Erythroblast (primary cell): ENCODE measurements at places on chromosomes 11 and 22.
A peak's percentile ranks its signal among the peaks of the same experiment; 100 is the strongest.

DNA sequence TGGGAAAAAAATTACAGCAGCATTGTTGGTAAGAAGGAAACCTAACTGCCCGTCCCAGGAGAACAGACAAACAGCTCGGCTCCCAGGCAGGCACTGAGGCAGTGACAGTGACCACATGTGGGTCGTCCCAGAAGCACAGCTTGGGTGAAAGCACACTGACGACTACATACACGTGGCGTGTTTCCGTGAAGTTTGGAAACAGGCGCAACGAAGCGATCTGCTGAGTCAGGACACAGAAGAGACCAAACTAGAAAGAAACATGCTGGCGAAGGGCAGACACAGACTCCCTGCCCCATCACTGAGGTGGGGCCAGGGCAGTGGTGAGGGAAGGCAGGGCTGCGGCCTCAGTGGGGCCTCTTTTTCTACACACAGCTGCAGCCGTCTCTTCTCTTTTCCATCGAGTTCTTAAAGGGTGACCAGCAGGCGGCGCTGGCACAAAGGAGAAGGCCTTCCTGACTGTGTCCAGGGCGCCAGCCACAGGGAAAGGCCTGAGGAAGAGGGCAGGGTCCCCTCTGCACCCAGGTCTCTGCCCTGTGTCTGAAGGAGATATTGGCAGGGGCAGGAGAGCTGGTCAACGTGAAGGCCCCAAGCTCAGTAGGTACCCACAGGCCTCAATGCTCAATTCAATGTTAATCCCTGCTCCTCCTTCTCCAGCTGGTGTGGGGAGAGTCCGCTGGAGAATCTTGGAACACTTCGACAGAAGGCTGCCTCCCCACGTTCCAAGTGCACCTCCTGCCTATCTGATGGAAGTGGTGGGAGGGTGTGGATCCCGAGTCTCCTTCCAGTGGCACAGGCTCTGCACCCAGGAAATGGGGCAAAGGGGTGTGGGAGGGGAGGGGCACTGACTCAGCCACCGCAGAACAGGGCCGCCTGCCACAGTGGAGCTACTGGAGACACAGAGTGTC, 19.9 kb downstream of the CARS1 start:
- peak; percentile 63 for DNase-seq

DNA sequence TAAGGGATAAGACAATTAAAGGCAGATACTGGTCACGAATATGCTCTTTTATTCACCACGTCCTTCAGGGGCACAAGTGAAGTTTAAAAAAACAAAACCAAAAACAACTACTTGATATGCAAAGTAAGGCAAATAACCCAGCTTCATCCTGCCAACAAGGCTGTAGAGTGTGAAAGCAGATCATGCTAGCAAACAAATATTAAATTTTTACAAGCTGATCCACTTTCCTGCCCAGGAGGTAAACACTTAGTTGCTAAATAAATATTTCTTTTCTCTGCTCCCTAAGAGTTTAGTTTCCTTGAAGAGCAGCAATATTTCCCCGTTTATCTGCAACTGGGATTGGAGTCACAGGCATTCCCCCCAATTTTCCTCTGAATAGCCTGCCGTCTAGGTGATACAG, 300.2 kb downstream of the LARGE1 start:
- no peak for DNase-seq

- no peak for DNase-seq
These were observed 107.8 kb downstream of the CYP2R1 start for GRCh38 chr11:14784230-14784629.

GRCh38 chr11:107666911-107667613, 44.8 kb downstream of the SLN start:
- DNase-seq, result no peak

GRCh38 chr22:49951000-49951677, 9.4 kb upstream of the PIM3 start:
- DNase-seq, result no peak

- DNase-seq, result peak; percentile 11
These were observed 455.8 kb downstream of the MIAT start for GRCh38 chr22:27113211-27113635.

GRCh38 chr11:96648991-96649390, 259.2 kb downstream of the JRKL start:
- no peak for DNase-seq

DNA sequence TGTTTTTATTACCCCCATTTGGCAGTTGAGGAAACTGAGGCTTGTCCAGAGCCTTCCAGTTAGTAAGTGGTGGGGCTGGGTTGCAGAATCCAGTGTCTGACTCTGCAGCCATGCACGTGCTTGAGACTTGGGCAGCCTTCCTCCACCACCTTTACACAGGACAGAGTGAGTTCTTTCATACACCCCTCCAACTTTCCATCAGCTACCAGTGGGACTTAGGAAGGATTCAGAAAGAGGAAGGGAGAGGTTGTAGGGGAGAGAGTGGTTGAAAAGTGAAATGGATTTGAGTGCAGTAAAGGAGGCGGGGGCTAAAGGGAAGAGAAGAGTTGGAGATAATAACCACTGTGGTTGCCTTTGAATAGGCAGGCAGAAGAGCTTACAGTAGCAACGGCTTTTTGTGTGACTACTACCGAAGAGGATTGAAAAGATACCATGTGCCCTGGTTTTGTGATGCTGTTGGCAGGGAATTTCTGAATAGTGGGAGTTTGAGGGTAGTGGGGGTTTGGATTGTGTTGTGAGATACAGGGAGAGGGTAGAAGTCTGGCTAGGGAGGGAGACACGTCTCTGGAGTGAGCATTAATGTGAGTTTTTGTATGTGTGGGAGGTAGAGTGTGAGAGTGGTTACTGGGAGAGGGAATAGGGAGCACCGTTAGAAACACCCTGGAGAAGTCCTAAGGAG, 1.7 kb downstream of the UVRAG start:
- peak; percentile 48 for DNase-seq

- DNase-seq, result no peak
These were observed 60.6 kb upstream of the CRYBB3 start for GRCh38 chr22:25139062-25139461.

GRCh38 chr11:10480760-10481159, 25.7 kb downstream of the AMPD3 start:
- no peak for DNase-seq

- DNase-seq, result no peak
These were observed 10.5 kb downstream of the SCN4B start for GRCh38 chr11:118142081-118142480.

- DNase-seq, result no peak
These were observed 174.7 kb upstream of the NAV2 start for GRCh38 chr11:19537803-19538453.

GRCh38 chr11:43582863-43583462, 97.6 kb upstream of the HSD17B12 start:
- no peak for DNase-seq

GRCh38 chr22:26708256-26709009, 51.0 kb downstream of the MIAT start:
- DNase-seq, result no peak

GRCh38 chr11:106101819-106102218, 24.4 kb downstream of the AASDHPPT start:
- no peak for DNase-seq

GRCh38 chr11:12968101-12968500, 41.0 kb upstream of the RASSF10 start:
- no peak for DNase-seq

GRCh38 chr22:22087854-22088657, 105.5 kb upstream of the TOP3B start:
- DNase-seq, result no peak
